Right cardiac atrium (tissue), 5 donors: ENCODE measurements at places on chromosomes 7 and 10. TPM values are rescaled to one million over a fixed set of nuclear protein-coding genes. Genes with fewer than 3 reads are reported as not detected.

Gene UBE3C
- 47.4 TPM for total RNA-seq

Gene PIK3AP1
- total RNA-seq, result 7.4 TPM

Gene ACHE
- total RNA-seq, result 21.5 TPM

Gene ADIRF
- 122 TPM for total RNA-seq

Gene CYP3A5
- not detected for total RNA-seq
